ENCODE measurements at places on chromosomes 5 and 9. TPM values are rescaled to one million over a fixed set of nuclear protein-coding genes. Genes with fewer than 3 reads are reported as not detected.
A peak's percentile ranks its signal among the peaks of the same experiment; 100 is the strongest.

SEMA6A gene
- total RNA-seq, result 12.0 TPM

MYOZ3 gene
- total RNA-seq, result not detected

TTC23L gene
- total RNA-seq, result not detected

IFNA2 gene
- not detected for total RNA-seq

ACSL6 gene
- 2.6 TPM for total RNA-seq

GDNF gene
- 0.19 TPM for total RNA-seq

- no peak for DNase-seq
Measured at GRCh38 chr5:67319935-67320725, 123.5 kb upstream of the CD180 start.

DNA sequence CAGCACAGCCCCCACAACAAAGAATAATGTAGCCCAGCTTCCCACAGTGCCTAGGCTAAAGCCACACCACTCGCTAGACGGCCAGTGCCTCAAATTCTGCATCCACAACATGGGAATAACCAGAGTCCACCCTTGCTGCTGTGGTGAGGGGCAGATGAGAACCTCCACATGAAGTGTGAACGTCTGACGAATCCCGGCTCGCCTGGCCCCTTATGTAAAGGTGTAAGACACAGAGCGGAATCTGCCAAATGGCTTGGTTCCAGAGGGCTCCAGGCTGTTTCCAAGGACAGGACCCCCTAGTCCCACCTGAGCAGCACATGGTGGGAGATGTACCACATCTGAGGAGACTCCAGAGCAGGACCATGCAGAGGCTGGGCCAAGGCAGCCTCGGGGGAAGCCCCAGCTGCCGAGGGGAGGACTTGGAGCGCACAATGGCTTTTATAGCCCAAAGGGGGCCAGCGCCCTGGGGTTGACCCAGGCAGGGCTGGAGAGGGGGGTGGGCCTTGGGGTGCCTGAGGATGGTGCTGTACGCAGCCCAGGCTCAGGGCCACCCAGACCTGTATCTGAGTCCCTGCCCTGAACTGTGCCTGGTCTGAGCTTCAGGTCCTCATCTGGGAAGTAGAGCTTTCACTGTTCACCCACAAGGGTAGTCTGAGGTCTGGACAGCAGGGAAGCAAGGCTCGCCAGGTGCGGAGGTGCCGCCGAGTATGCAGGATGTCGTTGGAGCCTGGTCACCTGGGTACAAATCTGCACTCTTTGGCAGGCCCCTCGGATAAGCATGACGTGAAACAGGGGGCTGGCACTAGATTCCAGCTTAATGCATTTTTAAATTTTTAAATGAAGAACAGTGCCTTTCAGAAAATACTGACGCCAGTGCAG, 24.9 kb upstream of the SLC25A51 start:
- DNase-seq, result no peak

DNA sequence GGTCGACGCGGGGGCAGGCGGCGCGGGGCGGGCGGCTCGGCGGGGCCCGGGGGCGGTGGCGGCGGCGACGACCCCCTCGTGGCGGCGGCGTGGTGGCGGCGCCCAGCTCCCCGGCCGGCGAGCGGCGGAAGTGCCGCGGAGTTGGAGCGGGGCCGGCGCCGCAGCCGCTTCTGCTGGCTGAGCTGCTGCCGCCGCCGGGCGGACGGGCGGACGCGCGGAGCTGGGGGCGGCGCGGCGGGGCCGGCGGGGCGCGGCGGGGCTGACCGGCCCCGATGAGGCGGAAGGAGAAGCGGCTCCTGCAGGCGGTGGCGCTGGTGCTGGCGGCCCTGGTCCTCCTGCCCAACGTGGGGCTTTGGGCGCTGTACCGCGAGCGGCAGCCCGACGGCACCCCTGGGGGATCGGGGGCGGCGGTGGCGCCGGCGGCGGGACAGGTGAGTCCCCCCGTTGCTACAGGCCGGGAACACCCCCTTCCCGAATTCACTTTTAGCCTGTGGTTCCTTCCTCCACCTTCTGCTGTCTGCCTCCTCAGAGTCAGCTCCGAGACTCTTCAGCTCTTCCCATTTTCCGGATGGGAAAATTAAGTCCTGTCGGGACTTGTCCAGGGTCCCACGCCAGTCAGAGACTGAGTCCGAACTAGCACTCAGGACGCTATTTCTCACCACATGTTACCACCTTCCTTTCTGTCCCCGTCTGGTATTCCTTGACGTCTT, at the start of gene GALNT10:
Gene GALNT10, plus strand, starts transcription at position 139 of the 710 bp plus-strand sequence. Its CDS starts 134 bp downstream, at position 273.
- peak; percentile 78 for DNase-seq

DNA sequence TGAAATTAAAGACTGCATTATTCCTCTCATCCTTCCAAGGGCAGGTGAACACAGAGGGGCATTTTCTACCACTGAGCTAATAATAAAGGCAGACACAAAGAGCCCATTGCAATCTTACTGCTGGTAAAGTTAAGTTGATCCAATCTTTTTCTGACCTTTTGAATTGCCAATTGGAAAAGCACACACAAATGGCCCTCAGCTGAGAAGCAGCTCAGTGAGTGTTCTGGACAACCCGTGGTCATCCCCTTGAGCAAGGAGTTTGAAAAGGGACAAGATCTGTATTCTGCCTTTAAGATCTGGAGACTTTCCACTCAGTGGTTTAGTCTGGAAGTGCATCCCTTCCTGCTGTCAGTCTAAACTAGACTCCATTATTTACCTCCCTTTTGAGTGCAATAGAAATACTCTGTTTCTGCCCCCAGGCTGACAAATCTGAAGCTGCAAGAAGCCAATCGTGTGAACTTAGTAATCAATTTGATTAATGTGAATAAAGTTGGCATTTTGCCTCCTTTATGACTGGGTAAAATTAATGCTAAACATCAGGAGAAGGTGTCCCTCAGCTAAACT, 835.7 kb downstream of the MAT2B start:
- DNase-seq, result no peak

GRCh38 chr9:93306579-93307091, 122.7 kb downstream of the WNK2 start:
- no peak for DNase-seq

GRCh38 chr5:57683036-57683630, 200.5 kb upstream of the ACTBL2 start:
- DNase-seq, result no peak

- no peak for DNase-seq
Measured at GRCh38 chr5:168710706-168711105, 131.5 kb upstream of the PANK3 start.

DNA sequence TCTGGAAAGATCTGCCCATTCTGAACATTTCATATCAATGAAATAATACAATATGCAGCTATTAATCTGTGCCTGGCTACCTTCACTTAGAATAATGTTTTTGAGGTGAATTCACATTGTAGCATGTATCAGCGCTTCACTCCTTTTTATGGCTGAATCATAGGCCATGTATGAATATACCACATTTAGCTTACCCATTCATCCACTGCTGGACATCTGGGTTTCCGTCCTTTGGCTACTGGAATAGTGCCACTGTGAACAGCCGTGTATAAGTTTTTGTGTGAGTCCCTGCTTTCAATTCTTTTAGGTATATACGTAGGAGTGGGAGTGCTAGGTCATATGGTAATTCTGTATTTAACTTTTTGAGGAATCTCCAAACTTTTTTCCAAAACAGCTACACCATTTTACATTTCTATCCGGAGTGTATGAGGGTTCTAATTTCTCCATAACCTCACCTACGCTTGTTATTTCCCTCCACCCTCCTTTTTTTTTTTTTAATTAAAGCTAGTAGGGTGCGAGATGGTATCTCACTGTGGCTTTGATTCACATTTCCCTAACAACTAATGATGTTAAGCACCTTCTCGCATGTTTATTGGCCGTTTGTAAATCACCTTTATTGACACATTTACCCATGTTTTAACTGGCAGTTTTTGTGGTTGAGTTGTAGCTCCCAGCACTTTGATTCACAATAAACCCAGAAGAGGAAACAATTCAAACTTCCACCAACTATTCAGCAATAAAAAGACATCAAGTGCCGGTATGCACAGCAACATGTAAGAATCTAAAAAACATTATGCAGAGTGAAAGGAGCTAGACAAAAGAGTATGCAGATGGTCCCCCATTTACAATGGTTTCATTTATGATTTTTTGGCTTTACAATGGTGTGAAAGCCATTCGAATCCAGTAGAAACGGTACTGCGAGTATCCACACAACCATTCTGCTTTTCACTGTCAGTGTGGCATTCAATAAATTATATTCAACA, 8.1 kb downstream of the SEMA4D start:
- no peak for DNase-seq

GRCh38 chr5:125412561-125413495, 666.4 kb upstream of the ZNF608 start:
- DNase-seq, result peak; percentile 25

DNA sequence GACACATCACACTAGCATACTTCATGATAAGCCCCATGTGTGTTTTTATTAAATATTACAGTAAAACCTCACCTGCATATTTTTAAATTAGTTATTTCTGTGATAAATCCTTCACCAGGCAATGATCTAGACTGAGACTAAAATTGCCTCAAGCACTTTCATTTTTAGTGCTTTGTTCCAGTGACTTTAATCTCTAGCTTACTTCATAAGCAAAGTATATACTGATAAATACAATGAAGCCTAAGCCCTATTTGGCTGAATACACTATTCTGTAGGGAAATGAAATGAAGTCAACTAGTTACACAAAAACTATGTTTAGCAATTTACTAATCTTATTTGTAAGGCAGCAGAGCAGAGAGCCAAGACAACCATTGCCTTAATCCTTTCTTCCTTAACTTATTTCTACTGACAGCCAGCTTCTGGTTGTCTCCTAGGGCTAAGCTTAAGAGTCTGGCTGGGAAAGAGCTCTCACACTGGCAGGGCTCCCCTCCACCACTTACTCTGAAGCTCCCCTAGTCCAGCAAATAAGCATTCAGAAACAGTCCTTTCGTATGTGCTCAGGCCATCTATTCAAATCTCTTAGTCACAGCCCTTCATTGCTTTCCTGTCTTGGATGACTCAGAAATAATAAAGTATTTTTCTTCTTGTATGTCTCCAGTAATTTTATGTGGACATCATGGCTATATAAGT, 31.4 kb upstream of the MTAP start:
- DNase-seq, result no peak

- no peak for DNase-seq
Measured at GRCh38 chr5:141491323-141492167, 2.7 kb downstream of the PCDHGC5 start.

DNA sequence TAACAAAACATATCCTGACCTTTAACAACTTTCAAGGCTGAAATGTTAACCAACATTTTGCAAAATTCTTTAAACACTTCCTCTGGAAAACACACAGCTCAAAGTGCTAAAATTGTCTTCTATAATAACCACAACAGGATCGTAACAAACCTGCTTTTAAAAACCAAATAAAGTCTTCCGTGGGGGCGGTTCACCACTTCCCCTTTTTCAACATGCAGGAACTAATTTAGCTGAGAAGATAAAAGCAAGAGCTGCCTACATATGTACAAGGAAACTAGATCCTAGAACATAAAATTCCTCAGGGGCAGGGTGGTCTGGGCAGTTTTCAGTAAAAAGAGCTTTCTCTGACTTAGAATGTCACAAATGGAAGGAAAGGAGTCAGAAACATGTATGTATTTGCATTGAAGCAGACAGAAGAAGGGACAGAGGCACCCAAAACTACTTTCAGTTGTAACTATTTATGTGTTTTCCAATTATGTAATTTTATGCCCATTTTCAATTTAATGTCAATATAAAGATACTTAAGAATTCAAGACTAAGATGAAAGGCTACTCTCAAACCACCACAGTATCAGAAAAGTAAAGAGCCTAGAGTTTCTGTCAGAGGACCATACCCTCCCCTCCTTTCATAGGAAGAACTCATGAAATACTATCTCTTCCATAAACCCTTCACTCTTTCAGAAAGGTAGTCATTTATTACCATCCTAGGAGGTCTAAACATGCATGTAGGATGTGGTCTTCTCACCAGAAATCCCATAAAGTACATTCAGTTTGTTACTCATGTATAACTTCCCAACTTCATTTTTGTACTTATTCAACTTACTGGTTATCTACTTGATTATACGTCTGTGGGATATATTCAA, 185.9 kb upstream of the RASA1 start:
- no peak for DNase-seq

DNA sequence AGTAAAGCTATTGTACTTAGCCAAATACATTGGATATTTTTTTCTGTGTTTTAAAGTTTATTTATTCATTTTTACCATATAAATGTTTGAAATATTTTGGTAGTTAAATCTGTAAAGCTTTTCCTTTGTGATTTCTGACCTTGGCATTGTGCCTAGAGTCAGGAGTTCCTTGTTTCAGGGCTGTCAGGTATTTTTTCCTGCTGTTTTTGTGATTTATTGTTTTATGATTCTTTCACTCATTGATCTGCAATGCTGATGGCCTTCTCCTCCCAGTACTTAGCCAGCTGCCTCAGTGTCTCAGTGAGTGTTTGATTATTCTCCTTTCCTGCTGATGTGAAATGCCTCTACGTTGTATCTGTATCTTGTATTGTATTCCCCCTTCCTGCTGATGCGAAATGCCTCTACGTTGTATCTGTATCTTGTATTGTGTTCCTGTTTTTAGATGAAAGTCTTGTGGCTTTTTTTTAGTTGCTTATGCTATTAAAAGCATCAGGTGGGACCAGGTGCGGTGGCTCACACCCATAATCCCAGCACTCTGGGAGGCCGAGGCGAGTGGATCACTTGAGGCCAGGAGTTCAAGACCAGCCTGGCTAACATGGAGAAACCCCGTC, 61.0 kb downstream of the EHMT1 start:
- no peak for DNase-seq

- DNase-seq, result no peak
Measured at GRCh38 chr9:92534204-92534603, 1.6 kb downstream of the ECM2 start.

GRCh38 chr5:41339339-41339738, 126.0 kb upstream of the C6 start:
- DNase-seq, result no peak

DNA sequence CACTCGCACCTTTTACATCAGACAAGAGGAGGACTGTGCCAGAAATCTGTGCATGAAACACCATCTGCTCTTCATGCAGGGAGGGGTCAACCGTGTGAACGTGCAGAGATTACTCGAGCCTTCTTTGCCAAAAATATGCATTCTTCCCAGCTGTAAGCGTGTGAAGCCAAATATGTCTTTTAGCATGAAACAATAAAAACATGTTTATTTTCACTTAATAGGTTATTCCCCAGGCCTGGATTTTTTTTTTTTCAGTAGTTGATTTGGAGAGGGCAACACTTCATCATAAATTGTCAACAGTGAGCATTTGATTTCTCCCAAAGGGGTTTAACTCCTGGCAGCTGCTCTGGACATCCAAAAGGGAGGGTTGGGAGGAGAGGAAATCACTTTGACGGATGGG, 23.8 kb downstream of the PLAC8L1 start:
- no peak for DNase-seq

DNA sequence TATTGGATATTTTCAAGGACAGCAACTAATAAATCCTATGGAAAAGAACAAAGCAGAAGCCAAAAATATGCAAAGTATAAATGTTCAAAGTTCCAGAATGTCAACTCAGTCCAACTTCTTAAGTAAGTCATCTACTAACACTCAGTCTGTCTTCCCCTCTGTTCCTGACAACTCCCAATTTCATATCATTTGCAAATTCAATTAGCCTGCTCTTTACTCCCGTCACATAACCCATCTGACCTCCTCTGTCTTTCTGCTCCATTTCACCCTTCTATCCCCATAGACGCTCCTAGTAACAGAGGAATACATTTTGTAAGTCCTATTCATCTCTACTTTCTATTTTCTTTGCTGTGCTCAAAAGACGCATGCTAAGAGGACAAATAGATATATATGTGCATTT, 659.8 kb upstream of the MEF2C start:
- DNase-seq, result no peak

GRCh38 chr9:36123515-36123914, 13.0 kb upstream of the GLIPR2 start:
- DNase-seq, result no peak

Data from right lobe of liver (tissue), 6 donors.